Stimulated activated CD4-positive, alpha-beta T cell treated with anti-CD3 and anti-CD28 coated beads, Interleukin-12 subunit alpha, Interleukin-12 subunit beta, amount 100 ng/mL, for 4 hours (primary cell): ENCODE measurements at places on chromosomes 11 and 22.

GRCh38 chr11:118536726-118537125 is 5.7 kb downstream of the TMEM25 start:
- DNase-seq = no peak

- peak; percentile 8 for DNase-seq
Measured at GRCh38 chr11:117096201-117096991, 1.8 kb downstream of the SIK3 start.

- DNase-seq = no peak
Measured at GRCh38 chr11:43951231-43951630, 8.8 kb downstream of the C11orf96 start.

DNA sequence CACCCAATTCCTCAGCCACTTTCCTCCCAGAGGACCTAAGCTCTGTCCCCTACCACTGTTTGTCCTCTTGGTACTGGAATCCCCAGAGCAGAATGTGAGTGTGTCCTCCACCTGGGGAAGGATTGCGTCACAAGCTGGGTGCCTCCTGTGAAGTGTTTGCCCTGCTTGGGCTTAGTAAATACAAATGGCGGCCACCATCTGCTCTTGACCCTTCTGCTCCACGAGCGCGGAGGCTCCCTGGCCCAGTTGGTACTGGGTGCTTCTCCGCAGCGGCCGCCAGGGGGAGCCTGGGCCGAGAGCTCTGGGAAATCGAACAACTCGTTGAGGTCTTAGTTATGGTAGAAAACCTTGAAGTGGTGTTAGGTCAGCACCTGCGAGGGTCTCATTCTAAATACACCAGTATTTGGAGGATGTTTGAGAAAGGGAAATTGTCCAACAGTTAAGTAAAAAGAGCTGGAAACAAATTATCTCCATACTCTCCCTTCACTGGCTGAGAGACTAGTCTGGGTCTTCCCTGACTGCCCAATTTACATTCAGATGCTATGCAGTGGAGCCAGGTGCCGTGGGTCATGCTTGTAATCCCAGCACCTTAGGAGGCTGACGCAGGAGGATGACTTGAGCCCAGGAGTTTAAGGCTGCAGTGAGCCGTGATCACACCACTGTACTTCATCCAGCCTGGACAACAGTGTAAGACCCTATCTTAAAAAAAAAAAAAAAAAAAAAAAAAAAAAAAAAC is 74.6 kb upstream of the TEAD1 start:
- peak; percentile 43 for DNase-seq

DNA sequence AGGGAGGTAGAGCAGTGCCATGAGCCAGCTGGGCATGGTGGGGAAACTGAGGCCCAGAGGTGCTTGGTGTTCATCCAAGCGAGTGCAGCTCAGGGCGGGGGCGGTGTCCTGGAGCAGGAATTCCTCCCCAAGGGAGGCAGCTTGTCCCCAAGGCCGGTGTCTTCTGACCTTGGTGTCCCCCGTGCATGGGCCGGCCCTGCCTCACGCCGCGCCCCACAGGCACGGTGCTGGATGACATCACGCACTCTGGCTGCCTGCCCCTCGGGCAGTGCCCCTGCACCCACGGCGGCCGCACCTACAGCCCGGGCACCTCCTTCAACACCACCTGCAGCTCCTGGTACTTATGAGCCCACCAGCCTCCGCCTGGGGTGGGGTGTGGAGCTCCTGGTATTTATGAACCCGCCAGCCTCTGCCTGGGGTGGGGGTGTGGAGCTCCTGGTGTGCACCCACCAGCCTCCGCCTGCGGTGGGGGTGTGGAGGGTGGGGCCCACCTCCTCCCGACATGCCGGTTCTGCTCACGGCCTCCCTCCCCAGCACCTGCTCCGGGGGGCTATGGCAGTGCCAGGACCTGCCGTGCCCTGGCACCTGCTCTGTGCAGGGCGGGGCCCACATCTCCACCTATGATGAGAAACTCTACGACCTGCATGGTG is 6.7 kb downstream of the MUC5B start:
- DNase-seq = no peak

- no peak for DNase-seq
Measured at GRCh38 chr11:133547808-133548494, 15.7 kb upstream of the OPCML start.

DNA sequence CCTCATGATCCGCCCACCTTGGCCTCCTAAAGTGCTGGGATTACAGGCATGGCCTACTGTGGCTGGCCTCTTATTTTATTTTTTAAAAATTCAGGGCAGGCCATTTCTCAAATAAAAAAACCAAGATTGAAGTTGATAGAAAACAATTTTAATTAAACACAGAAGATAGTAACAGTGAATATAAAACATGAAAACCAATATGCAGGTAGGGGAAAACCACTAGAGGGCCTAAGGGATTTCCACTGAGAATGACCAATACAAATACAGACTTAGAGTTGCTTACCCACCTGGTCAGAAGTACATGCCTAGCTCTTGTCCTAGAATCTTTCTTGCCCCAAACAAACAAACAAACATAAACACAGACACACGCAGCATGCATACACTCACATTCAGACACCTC is 1.7 kb upstream of the RTCB start:
- no peak for DNase-seq

DNA sequence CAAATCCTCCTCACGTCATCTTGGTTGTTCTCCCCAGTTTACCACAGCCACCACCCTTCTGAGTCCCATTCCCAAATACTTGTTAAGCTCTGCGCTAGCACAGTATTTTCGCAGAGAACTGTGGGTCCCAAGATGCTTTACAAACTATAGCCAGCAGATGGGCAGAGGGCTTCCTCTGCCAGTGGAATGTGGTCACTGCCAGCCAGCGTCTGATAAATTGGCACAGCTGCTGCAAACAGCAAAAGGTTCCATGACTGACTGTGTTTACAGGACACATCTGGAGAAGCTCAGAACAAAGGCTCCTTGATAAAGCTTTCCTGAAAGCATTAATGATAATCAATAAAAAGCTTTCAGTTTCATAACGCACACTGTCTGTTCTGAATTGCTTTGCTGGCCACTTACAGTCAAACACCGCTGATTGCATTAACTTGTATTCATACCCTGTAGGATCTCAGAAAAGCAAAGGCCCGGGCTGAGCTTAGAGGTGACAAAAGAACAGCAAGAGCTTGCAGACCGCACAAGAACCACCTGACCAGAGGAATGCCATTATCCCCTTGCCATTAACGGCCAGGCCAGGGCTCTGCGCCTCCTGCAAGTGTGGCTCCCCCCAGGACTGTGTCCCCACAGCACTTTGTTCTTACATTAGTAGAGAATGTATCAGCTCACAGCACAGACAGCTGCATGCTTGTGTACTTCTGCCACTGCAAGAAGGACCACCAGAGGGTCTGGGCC is 120.6 kb downstream of the MICAL3 start:
- DNase-seq = no peak

GRCh38 chr22:44721213-44721612 is 19.2 kb downstream of the PRR5 start:
- no peak for DNase-seq

- DNase-seq = no peak
Measured at GRCh38 chr11:114158886-114159285, 99.4 kb downstream of the ZBTB16 start.

- DNase-seq = no peak
Measured at GRCh38 chr11:68093565-68093964, 27.6 kb downstream of the CHKA start.

DNA sequence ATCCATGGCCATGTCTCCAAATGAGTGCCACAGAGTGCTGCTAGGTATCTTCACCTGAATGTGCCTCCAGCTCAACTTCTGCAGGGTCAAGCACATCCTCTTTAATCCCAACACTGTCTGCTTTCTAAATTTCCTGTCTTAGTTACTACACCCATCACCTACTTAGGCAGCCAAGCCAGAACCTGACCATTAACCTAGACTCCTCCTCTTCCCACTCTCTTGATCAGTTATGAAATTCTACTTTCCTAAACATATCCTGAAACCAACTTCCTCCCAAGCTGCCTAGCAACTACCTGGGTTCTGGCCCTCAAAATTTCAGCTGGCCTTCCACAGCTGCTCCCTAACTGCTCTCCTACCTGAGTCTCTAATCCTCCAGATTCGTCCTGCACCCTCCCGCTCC is 22.7 kb downstream of the CADM1 start:
- DNase-seq = no peak

- no peak for DNase-seq
Measured at GRCh38 chr11:36139767-36140166, 149.5 kb downstream of the COMMD9 start.

DNA sequence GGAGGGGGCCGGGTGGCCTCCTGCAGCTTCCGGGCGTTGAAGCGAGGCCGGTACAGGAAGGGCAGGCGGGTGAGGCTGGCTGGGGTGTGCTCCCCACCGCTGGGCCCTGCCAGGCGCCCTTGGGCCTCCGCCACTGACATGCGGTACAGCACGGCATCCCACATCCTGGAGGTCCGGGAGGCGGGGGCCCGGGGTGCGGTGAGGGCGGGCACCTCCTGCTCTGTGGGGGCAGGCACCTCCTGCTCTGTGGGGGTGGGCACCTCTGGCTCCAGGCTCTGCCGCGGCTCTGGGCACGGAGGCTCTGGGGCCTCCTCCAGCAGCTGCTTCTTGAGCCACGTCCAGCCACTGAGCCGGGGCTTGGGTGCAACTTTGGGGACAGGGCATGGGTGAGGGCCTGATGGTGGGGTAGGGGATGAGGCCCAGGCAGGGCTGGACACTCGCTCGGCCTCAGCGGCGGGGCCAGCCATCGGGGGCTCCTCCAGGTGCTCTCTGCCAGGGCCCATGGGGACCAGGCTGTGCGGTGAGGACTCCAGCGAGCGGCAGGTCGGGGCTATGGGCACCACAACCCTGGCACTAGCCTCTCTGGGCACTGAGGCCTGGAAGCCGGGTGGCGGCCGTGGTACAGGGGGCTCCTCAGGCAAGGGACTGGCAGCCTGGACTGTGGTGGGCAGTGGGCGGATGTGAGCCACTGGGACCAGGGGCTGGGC is 2.3 kb downstream of the PRR33 start:
- DNase-seq = peak; percentile 53

DNA sequence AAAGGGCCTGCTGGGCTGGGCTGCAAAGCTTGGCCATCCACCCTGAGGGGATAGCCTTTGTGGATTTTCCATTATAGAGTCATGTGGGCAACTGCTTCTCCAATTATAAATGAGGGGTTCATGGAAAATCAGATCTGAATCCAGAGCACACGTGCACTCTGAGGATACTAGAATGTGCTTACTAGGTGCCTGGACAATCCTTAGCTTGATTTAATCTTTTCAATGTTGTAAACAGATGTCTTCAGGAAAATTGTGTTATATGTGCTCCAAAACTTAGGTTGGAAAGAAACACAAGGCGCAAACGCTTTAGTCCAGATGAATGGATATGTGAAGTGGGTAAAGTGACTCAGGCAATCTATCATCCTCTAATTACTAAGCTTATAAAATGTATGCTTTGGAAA is 92.0 kb downstream of the SLC17A6 start:
- DNase-seq = no peak

DNA sequence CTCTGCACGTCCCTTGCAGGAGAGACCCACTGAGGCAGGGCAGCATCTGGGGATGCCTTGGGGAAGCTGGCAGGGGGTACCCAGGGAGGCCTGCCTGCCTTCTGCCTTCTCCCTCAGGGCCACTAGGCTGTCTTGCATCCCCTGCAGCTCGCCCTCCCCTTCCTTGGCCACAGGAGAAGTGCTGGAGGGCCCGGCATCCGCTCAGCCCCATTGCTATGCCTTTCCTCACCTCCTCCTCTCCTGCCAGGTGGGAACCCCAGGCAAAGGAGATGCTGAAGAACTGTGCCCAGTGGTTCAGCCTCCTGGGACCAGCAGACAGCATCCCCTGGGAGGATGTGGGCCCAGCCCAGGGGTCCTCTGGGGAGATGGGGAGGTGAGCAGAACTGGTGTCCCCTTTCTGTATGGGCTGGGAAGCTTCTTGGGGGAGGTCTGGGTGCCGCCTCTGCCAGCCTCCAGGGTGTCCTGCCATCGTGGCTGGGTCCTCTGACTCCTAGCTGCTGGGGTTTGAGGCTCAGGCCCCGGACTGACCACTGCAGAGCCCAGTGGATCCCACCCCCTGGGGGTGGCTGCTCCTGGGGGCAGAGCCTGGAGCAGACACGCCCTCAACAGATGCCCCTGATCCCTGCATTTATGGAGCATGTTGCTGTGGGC is 20.6 kb downstream of the MRGPRG start:
- DNase-seq = no peak

- DNase-seq = no peak
Measured at GRCh38 chr22:17782158-17782557, 7.9 kb upstream of the BID start.
